ENCODE measurements at places on chromosomes 3 and 15. TPM values are rescaled to one million over a fixed set of nuclear protein-coding genes. Genes with fewer than 3 reads are reported as not detected.

TM6SF1 gene
- total RNA-seq: 0.55 TPM

C3orf20 gene
- total RNA-seq: 0.07 TPM

P2RY1 gene
- 0.16 TPM for total RNA-seq

ZMYND10 gene
- total RNA-seq: 0.97 TPM

TNIK gene
- total RNA-seq: 15.9 TPM

PIK3R4 gene
- total RNA-seq: 32.0 TPM

DNA sequence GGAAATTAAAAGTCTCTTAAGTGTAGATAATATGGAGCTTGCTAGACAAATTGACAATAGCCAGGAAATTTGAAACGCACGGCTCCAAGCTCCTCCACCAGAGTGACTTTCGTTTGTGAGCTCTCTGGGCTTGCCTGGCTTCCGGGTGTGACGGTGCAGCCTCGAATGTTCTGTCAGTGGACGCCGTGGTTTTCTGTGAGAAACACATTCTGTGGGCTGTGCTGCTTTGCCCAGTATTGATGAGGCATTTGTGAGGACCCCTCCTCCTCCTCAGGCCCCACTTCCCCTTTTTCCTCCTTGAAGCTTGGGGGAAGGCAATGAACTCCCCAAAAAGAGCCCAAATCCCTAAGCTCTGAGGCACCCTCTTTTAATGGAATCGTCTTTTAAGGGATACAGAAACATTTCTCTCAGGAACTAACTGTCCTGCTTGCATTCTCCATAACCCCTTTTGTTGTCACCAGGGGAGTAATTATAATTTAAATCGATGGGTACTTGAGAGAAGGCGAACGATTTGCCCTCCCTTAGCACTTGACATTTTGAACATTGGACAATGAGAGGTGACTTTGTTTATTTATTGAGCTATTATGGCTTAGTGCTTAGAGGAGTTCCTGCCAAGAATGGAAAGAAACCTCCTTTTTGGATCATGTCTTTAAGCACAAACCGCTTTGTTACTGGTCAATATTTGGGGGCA, 40.8 kb downstream of the POLR2M start:
- DNase-seq: no peak
- H3K4me1 ChIP-seq: no peaks in the 10 kb centered on the region
- H3K36me3 ChIP-seq: no peaks in the 10 kb centered on the region

DNA sequence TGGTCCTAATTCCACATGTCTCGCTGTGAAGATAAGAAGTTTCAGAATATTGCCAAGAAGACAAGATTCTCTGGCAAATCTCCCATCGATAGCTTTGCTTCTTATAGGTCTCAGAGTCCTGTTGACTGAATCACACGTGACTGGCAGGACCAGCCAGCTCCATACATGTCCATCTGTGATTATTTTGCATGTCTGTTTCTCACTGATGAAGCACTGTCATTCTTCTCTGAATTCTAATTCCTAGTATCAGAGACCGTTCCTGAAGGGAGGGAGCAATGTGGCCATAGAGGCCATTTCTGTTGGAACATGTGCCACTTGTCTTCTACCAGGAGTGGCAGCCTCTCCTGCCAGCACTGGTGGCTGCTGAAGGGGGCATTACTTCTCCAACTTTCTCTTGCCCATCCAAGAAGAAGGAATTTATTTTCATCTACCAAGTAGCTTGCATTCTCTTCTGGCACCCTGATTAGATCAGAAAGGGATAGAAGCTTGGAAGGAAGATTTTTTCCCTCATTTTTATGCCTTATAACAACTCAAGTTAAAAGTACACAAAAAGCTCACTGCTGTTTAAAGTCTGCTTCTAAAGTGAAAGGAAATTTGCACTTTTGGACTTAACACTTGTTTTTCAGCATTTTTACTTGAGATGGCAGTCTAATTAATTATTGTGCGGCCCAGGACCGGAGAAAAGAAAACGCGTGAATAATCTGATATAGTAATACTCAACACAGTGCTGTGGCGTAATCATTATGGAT, 115.8 kb downstream of the IQCH start:
- no peak overlapping the region for H3K27ac ChIP-seq
- no peak overlapping the region for H3K4me3 ChIP-seq
- no peaks in the 10 kb centered on the region for H3K36me3 ChIP-seq
- no peaks in the 10 kb centered on the region for H3K4me1 ChIP-seq

DNA sequence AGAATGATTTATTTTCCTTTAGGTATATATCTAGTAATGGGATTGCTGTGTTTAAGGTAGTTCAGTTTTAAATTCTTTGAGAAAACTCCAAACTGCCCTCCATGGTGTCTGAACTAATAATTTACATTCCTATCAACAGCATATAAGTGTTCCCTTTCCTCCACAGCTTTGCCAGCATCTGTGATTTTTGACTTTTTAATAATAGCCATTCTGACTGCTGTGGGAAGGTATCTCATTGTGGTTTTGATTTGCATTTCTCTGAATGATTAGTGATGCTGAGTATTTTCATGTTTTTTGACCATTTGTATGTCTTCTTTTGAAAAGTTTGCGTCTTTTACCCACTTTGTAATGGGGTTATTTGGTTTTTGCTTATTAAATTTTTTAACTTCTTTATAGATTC, 571.6 kb upstream of the CCDC54 start:
- no peak overlapping the region for H3K4me3 ChIP-seq
- H3K27ac ChIP-seq: no peak overlapping the region
- no peaks in the 10 kb centered on the region for H3K27me3 ChIP-seq
- no peak for DNase-seq
- no peaks in the 10 kb centered on the region for H3K4me1 ChIP-seq

DNA sequence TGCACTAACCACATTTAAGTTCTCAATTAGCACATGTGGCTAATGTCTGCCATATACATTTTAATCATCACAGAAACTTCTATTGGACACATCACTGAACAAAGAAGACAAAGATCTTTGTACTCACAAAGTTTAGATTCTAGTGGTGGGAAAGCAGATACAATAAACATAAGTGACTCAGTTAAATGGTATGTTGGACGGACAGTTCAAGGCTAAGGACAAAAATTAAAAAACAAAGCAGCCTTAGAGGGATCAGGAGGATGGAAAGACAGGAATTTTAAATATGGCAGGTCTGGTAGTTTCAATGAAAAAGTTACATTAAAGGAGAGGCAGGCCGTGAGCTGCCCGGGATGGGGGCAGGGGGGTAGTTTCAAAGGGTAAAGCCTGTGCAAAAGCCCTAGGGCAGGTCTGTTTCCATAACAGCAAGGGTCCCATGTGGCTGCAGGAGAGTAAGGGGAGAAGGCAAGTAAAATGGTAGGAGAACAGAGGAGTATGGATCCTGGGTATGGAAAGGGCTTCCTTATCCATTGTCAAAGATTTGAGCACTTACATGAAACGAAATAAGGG, 220.7 kb downstream of the FHIT start:
- H3K36me3 ChIP-seq: no peaks in the 10 kb centered on the region
- H3K4me1 ChIP-seq: no peaks in the 10 kb centered on the region
- no peaks in the 10 kb centered on the region for H3K27me3 ChIP-seq
- no peak overlapping the region for H3K27ac ChIP-seq

DNA sequence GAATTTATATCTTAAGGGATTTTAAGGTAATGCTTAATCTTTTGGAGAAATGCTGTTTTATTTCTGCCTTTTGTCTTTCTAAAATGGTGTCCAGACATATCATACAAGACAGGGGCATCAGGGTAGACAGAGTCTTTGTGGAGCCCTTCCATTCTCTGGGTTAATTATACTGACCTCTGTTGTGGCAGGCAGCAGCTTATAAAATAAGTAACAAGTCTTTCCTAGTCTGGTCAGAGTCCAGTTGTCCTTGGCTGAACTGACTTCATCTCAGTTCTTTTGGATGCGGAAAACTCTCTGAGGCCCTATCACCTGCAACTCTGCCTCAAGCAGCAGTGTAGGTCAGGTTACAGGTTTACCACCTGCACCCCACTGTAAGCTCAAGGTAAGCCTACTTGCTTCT, 19.2 kb downstream of the MYNN start:
- DNase-seq: no peak
- H3K27me3 ChIP-seq: no peaks in the 10 kb centered on the region
- H3K36me3 ChIP-seq: no peaks in the 10 kb centered on the region
- no peak overlapping the region for H3K4me3 ChIP-seq
- no peaks in the 10 kb centered on the region for H3K4me1 ChIP-seq

DNA sequence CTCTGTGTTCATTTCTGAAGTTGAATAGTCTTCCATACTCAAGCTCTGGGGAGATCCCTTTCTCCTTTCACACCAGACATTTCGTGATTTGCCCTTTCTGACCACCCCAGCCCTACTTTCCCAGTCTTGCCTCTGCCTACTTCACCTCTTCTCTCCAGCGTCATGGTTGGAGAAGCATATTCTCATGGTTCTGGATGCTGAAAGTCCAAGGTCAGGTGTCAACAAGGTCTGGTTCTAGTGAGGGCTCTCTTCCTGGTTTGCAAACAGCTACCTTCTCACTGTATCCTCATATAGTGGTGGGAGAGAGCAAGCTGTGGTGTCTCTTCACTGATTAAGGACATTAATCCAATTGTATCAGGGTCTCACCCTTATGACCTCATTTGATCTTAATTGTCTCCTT, 169.4 kb downstream of the IGF1R start:
- no peak for DNase-seq
- no peaks in the 10 kb centered on the region for H3K36me3 ChIP-seq
- H3K4me3 ChIP-seq: no peak overlapping the region
- H3K27ac ChIP-seq: no peak overlapping the region

GRCh38 chr3:181555681-181556080, 156.0 kb upstream of the SOX2 start:
- H3K27ac ChIP-seq: no peak overlapping the region
- H3K27me3 ChIP-seq: no peaks in the 10 kb centered on the region
- H3K4me3 ChIP-seq: no peak overlapping the region
- H3K36me3 ChIP-seq: no peaks in the 10 kb centered on the region
- no peak for DNase-seq

DNA sequence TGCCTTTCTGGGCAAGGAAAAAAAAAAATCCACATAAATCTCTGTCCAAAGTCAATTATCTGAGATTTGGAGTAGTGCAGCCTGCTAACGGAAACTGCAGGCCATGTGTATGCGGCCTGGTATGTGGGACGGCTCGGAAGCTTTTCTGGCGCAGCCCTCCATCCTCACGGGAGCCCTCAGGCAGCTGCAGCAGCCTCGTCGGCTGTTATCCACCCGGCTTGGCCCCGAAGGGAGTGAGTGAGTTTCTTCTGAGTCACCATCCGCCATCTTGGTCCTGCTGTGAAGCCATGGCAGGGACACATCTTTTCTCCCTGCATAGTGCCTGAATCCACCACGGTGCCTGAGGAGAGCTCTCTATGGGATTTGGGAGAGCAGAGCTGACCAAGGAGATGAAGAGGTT, 62.8 kb downstream of the POLR2M start:
- DNase-seq: no peak
- no peaks in the 10 kb centered on the region for H3K36me3 ChIP-seq
- H3K4me3 ChIP-seq: no peak overlapping the region
- no peaks in the 10 kb centered on the region for H3K4me1 ChIP-seq
- H3K27ac ChIP-seq: no peak overlapping the region

DNA sequence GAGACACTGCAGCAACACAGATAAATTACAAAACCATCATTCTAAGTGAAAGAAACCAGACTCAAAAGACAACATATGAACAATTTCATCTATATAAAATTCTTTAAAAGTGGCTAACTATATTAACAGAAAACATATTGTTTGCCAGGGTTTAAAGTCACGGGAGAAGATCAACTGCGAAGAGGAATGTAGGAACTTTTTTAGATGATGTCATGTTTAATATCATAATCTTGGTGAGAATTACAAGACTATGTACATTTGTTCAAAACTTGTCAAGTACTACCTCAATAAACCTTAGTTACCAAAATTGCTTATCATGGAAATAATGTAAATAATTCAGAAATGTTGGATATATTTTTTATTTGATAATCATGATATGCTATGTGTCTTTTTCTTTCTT, 395.1 kb upstream of the PLSCR5 start:
- H3K36me3 ChIP-seq: no peaks in the 10 kb centered on the region
- H3K4me1 ChIP-seq: no peaks in the 10 kb centered on the region
- H3K27me3 ChIP-seq: no peaks in the 10 kb centered on the region
- no peak for DNase-seq
- no peak overlapping the region for H3K4me3 ChIP-seq

GRCh38 chr3:42827023-42827422, 17.8 kb downstream of the ACKR2 start:
- peaks cover 4% of the 10 kb centered on the region for H3K27me3 ChIP-seq
- H3K4me1 ChIP-seq: no peaks in the 10 kb centered on the region
- no peak overlapping the region for H3K4me3 ChIP-seq
- H3K27ac ChIP-seq: no peak overlapping the region

DNA sequence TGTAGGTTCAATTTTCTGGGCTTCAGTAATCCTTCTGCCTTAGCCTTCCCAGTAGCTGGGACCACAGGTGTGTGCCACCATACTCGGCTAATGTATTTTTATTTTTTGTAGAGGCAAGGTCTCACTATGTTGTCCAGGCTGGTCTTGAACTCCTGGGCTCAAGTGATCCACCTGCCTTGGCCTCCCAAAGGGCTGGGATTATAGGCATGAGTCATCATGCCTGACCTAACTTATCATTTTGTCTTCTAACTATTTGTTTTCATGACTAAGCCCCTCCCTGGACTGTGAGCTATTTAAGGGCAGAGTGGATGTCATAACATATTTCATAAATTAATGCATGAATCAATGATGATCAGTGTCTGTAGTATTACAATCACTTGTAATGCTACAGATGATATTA, 56.1 kb upstream of the PIAS1 start:
- H3K27ac ChIP-seq: no peak overlapping the region
- H3K36me3 ChIP-seq: no peaks in the 10 kb centered on the region
- DNase-seq: no peak
- H3K4me1 ChIP-seq: no peaks in the 10 kb centered on the region
- H3K27me3 ChIP-seq: no peaks in the 10 kb centered on the region
- H3K4me3 ChIP-seq: no peak overlapping the region

GRCh38 chr3:3737531-3737930, 61.7 kb upstream of the LRRN1 start:
- no peak overlapping the region for H3K27ac ChIP-seq
- DNase-seq: no peak
- H3K27me3 ChIP-seq: no peaks in the 10 kb centered on the region
- H3K4me1 ChIP-seq: no peaks in the 10 kb centered on the region

DNA sequence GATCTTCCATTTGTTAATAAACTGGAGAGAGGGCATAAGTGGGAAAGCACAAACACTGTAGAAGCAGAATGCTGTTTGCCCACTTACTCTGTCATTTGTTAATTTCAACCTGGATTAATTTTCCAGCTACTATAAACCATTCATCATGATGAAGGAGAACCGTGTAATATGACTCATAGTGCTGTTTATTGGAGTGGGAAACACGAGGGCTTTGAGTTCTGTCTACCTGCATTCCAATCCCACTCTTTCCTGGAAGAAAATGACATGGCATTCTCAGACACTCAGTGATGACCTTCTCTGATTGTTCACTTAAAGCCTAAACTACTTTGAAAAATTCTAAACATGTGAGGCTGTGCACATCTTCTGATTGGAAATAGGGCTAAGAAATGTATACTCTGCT, 826.7 kb downstream of the AGBL1 start:
- DNase-seq: no peak
- H3K36me3 ChIP-seq: no peaks in the 10 kb centered on the region
- no peak overlapping the region for H3K4me3 ChIP-seq
- no peak overlapping the region for H3K27ac ChIP-seq
- no peaks in the 10 kb centered on the region for H3K27me3 ChIP-seq
- no peaks in the 10 kb centered on the region for H3K4me1 ChIP-seq

GRCh38 chr15:33402600-33402999, 91.8 kb downstream of the RYR3 start:
- no peak for DNase-seq
- H3K4me3 ChIP-seq: no peak overlapping the region
- no peak overlapping the region for H3K27ac ChIP-seq
- no peaks in the 10 kb centered on the region for H3K4me1 ChIP-seq
- H3K36me3 ChIP-seq: no peaks in the 10 kb centered on the region

GRCh38 chr15:51801391-51801835, 28.0 kb upstream of the TMOD3 start:
- no peaks in the 10 kb centered on the region for H3K27me3 ChIP-seq
- no peak for DNase-seq
- no peak overlapping the region for H3K27ac ChIP-seq

Measured in CD8-positive, alpha-beta memory T cell (primary cell).